ENCODE measurements at places on chromosomes 11 and 22. TPM values are rescaled to one million over a fixed set of nuclear protein-coding genes. Genes with fewer than 3 reads are reported as not detected.

Gene WT1
- not detected for total RNA-seq

Gene FGF19
- not detected for total RNA-seq

Gene USP2
- 0.35 TPM for total RNA-seq

Gene LARGE1
- 1.1 TPM for total RNA-seq

GRCh38 chr22:45185718-45186514 lies 22.2 kb downstream of the NUP50 start:
- H3K27me3 ChIP-seq, result no peaks in the 10 kb centered on the region
- DNase-seq, result peak; percentile 26
- H3K36me3 ChIP-seq, result peaks cover 30% of the 10 kb centered on the region
- no peak overlapping the region for H3K4me3 ChIP-seq
- peak overlapping the region; percentile 46 for H3K27ac ChIP-seq
- peaks cover 22% of the 10 kb centered on the region for H3K4me1 ChIP-seq

- no peak for DNase-seq
- no peak overlapping the region for H3K4me3 ChIP-seq
- H3K36me3 ChIP-seq, result no peaks in the 10 kb centered on the region
- H3K27me3 ChIP-seq, result no peaks in the 10 kb centered on the region
- no peaks in the 10 kb centered on the region for H3K4me1 ChIP-seq
Measured at GRCh38 chr11:23723861-23724260, 773.0 kb upstream of the LUZP2 start.

- H3K27me3 ChIP-seq, result no peaks in the 10 kb centered on the region
- no peaks in the 10 kb centered on the region for H3K36me3 ChIP-seq
- DNase-seq, result peak; percentile 47
- no peak overlapping the region for H3K27ac ChIP-seq
- peaks cover 28% of the 10 kb centered on the region for H3K4me1 ChIP-seq
Measured at GRCh38 chr11:33005175-33005574, 10.5 kb upstream of the DEPDC7 start.

GRCh38 chr22:25711491-25711890 lies 30.5 kb upstream of the MYO18B start:
- no peaks in the 10 kb centered on the region for H3K27me3 ChIP-seq
- no peak overlapping the region for H3K4me3 ChIP-seq
- H3K4me1 ChIP-seq, result peaks cover 16% of the 10 kb centered on the region
- DNase-seq, result no peak

GRCh38 chr11:117239295-117239694 lies 6.8 kb downstream of the RNF214 start:
- peaks cover 14% of the 10 kb centered on the region for H3K36me3 ChIP-seq
- H3K27ac ChIP-seq, result no peak overlapping the region
- DNase-seq, result no peak
- H3K27me3 ChIP-seq, result no peaks in the 10 kb centered on the region
- no peak overlapping the region for H3K4me3 ChIP-seq

DNA sequence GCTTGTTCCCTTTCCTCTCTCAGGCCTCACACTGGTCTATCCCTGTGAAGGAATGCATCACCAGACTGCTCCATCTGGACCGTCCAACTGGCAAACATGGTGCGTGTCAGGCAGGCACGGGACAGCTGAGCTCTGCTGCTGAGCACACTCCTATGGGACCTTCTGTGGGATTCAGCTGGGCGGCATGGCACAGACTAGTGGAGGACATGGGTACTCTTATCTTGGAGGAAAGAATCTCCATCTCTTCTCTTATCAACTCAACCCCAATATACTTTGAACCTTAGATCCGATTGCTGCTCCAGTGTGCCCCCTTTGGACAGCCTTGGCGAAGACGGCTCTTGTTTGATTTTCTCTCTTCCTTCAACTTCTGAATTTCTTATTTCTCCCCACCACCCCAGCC lies 593.6 kb downstream of the ETS1 start:
- no peaks in the 10 kb centered on the region for H3K4me1 ChIP-seq
- H3K27me3 ChIP-seq, result peaks cover 8% of the 10 kb centered on the region
- DNase-seq, result no peak
- H3K36me3 ChIP-seq, result no peaks in the 10 kb centered on the region

- H3K4me1 ChIP-seq, result peaks cover 25% of the 10 kb centered on the region
- no peaks in the 10 kb centered on the region for H3K36me3 ChIP-seq
- peak overlapping the region; percentile 9 for H3K4me3 ChIP-seq
- peaks cover 73% of the 10 kb centered on the region for H3K27me3 ChIP-seq
Measured at GRCh38 chr11:44304091-44305025, 5.6 kb downstream of the ALX4 start.
